ENCODE measurements at places on chromosomes 16 and 17.

GRCh38 chr17:20122254-20122879 is 113.2 kb downstream of the SPECC1 start:
- DNase-seq, result no peak

GRCh38 chr16:57374067-57374534 is 1.8 kb downstream of the CX3CL1 start:
- DNase-seq, result no peak

GRCh38 chr16:66272461-66272860 is 94.0 kb upstream of the CDH5 start:
- no peak for DNase-seq

- no peak for DNase-seq
Measured at GRCh38 chr17:3873862-3874261, 19.0 kb downstream of the CAMKK1 start.

DNA sequence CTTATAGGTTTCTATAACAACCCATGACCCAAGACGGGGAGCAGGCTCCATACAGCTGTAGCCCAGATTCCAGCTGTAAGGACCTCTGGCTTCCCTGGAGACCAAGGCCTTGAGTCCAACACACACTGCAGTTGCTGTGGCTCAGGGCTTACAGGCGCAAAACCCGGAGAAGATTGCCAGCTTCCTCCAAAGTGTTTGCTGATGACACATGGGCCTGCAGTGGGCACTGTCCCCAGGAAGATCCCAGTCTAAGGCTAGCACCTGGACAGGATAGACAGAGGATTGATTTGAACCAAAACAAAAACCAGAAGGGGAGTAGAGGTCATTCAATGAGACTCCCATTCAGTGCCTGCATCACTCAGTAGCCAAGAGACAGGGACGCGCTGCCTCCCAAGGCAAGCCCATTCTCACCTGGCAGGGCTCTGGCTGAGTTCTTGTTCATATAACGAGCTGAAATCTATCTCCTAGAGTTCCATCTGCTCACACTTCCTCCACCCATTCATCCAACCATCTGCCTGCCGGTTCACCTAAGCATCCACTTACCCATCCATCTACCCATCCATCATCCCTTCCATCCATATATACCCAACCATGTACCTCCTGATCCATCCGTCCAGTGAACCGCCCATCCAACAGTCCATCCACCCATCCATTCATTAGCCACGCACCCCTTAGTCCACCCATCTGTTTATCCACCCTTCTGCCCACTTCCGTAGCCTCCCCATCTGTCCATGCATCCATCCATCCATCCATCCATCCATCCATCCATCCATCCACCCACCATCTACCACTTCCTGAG is 10.2 kb downstream of the RAB11FIP4 start:
- no peak for DNase-seq

- DNase-seq, result peak; percentile 33
Measured at GRCh38 chr16:87702325-87702811, 63.4 kb downstream of the KLHDC4 start.

- no peak for DNase-seq
Measured at GRCh38 chr17:82365606-82366295, 5.8 kb upstream of the UTS2R start.

GRCh38 chr16:55073830-55074229 is 143.2 kb downstream of the IRX5 start:
- DNase-seq, result no peak

DNA sequence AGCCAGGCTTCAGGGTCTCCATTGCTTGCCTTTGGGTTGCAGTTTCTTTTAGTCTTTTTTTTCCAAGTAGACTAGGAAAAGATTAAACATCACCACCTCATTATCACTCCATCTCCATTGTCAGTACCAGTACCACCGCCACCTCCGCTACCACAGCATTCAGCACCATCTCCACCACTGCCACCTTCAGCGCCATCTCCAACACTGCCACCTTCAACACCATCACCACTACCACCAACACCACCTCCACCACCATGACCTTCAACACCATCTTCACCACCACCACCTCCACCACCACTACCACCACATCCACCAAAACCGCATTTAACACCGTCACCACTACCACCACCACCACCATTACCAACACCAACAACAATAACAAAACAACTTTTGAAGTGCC is 141.5 kb upstream of the MPHOSPH6 start:
- no peak for DNase-seq

DNA sequence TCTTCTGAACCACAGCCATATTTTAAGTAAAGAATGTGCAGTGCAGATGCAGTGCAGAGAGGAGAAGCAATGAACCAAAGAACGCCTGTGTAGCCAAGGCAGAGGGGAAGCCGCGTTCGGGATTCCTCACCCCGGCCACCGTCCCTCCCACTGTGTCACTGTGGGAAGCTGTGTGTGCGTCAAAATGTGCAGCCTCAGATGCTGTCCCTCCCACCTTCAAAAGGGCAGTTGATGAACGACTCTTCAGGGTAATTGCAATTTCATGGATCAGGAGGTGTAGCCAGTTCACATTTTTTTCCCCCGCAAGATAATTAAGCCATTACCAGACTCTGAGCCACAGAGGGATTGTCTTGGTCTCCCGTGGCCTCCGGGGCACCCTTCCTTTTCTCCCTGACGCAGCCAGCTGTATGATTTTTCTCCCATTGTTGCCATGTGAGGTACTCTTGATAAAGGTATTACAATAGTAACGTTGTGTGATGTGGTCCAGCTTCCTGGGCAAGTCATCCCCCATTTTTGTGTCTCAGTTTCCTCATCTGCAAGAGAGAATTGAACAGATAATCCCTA is 190.0 kb downstream of the FOXL1 start:
- no peak for DNase-seq

GRCh38 chr16:88806491-88807111 is 3.0 kb downstream of the CDT1 start:
- DNase-seq, result no peak

DNA sequence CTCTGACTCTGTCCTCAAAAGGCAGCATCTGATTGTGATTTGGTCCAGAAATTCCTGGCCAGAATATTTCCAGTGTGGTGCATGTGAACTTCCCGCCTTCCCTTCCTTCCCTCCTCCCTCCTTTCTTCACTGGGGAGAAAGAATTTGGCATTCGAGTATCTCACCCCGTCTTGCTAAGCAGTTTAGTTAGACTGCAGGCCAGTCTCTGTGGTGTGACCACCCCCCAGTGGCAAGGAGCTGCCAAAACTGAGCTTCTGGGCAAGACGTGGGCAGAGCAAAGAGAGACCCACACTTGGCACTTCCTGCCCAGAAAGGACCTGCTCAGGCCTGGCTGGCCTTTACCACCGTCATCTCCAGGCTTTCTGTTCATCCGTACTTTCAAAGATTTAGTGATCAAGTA is 36.4 kb downstream of the SNX20 start:
- DNase-seq, result peak; percentile 15

DNA sequence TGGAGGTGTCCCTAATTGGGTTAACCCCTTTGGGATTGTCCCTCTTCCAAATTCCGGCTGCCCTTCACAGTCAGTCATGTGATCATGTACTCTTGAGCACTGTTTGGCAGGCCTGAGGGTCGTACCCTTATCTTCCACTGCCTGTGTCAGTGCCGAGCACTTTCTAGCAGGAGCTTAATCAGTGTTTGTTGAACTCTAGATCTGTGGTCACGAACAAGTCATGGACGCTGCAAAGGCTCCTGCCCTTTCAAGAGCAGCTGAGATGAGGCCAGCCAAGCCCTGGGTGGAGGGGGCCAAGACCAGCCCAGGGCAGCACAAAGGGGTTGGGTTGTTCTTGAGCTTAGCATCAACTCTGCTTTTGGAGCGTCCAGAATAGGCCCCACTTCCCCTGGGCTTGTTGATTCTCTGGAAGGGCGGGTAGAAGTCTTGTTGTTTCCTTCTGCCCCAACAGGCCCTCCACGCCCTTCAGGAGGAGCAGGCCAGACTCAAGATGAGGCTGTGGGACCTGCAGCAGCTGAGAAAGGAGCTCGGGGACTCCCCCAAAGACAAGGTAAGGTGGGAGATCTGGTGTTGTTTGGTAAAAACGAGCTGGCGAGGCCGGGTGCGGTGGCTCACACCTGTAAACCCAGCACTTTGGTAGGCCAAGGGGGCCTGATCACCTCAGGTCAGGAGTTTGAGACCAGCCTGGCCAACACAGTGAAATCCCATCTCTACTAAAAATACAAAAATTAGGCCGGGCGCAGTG is 5.3 kb downstream of the IFI35 start:
- DNase-seq, result no peak

DNA sequence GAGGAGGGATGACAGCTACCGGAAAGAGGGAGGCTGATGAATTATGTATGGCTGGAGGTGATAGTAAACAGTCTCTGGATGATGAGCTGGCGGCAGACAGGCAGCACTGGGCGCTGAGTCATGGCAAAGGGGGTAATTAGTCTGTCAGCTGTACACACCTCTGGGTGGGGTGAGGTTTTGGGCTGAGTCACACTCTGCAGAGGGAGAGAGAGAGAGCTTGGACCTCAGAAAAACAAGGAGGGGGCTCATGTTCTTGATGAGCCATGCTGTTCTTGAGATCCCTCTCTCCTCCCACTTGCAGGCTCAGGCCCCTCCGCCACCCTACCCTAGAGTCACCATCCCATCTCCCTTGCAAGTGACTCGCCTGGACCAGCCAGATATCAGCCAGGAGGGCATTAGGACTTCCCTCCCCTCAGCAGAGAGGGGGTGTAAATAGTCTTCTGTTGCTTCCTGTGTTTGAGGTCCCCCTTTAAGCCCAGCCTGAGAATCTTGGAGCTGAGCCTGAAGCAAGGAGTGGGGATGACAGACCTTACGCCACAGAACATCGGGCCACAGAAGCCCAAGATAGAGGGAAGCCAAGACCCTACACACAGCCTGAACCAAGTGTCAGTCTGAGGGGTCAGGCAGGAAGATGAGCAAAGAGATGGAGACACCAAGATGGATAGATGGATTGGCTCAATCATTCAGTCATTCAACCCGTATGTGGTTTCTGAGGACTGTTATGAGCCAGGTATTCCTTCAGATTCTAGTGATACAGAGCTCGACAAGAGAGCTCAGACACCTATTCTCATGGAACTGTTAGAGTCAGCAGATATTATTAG is 383.2 kb upstream of the CCL2 start:
- no peak for DNase-seq

Data from ACHN (cell line).